ENCODE measurements at places on chromosomes 1 and 21. TPM values are rescaled to one million over a fixed set of nuclear protein-coding genes. Genes with fewer than 3 reads are reported as not detected.

The SLC30A7 gene
- polyA plus RNA-seq = 3.1 TPM

The RGS13 gene
- not detected for polyA plus RNA-seq

DNA sequence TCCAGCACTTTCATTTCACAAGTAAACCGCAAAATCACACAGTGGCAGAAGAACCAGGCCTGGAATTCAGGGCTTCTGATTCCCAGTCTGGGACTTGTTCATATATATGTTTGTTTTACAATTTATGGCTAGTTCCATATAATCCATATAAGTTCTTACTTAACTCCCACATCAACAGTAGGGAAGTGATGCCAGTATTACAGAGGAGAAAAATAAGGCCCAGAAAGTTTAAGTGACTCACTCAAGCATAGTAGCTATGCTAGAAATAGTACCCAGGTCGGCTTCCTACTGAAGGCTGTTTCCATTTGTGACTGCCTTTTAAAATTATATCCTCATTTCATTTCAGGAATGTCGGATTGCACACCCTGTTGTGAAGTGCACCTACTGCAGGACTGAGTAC, 1.4 kb downstream of the FAM76A start:
- no peak for DNase-seq
- no peak overlapping the region for H3K4me3 ChIP-seq
- no peaks in the 10 kb centered on the region for H3K27me3 ChIP-seq
- H3K36me3 ChIP-seq = peaks cover 16% of the 10 kb centered on the region
- H3K4me1 ChIP-seq = peaks cover 6% of the 10 kb centered on the region
- H3K27ac ChIP-seq = peak overlapping the region; percentile 88

- H3K27me3 ChIP-seq = no peaks in the 10 kb centered on the region
- peak within 1 kb of the TSS; percentile 77 for H3K27ac ChIP-seq
- H3K4me3 ChIP-seq = peak within 1 kb of the TSS; percentile 94
- H3K36me3 ChIP-seq = no peaks in the 10 kb centered on the region
- peaks cover 11% of the 10 kb centered on the region for H3K4me1 ChIP-seq
These were observed at the start of gene RPS6KA1 for GRCh38 chr1:26529655-26530409. Gene RPS6KA1 (plus strand): TSS chr1:26529761. CDS start chr1:26529921, 160 bp downstream.

DNA sequence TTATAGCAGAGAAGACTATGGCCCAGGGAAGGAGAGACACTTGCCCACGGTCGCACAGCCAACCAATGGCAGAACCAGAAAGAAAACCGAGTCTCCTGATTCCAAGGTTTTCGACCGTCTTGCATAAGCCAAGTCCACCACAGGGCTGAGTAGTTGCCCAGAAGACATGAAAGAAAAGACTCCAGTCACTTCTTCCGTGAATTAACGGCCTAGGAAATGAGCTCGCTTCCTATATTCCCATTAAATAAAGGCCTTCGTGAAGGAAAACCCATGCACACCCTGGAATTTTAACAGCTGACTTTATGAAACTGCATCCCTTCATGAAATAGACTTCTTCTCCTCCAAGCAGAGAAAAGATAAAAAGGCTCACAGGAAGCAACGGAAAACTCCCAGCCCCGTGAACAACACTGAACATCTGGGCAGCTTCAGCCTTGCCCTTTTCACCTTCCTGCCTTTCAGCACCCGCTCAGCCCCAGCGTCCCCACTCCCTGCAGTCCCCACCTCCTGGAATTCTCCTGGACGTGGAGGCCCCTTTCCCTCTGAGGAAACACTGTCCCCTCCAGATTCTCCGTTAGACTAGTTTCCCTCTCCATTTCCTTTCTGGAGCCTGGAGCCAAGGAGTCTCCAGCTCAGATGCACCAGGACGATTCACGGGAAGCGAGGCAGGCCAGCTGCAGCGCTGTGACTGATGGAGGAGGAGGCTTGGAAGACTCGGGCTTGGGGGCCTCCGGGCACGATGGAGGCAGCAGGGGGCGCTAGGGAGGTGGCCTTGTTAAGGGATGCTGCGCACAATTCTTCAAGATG, 2.7 kb upstream of the MYOC start:
- no peaks in the 10 kb centered on the region for H3K4me1 ChIP-seq
- peak; percentile 69 for DNase-seq
- no peaks in the 10 kb centered on the region for H3K27me3 ChIP-seq
- no peak overlapping the region for H3K4me3 ChIP-seq
- peak overlapping the region; percentile 86 for H3K27ac ChIP-seq

All from adrenal gland (tissue), 19 donors.